ENCODE measurements at places on chromosomes 3 and 15. TPM values are rescaled to one million over a fixed set of nuclear protein-coding genes. Genes with fewer than 3 reads are reported as not detected.

LRRC31 gene
- total RNA-seq: not detected

C3orf70 gene
- total RNA-seq: 0.50 TPM

RTP1 gene
- total RNA-seq: not detected

BNC1 gene
- total RNA-seq: 7.1 TPM

TMEM44 gene
- 11.9 TPM for total RNA-seq

IRAK2 gene
- total RNA-seq: 3.0 TPM

TRH gene
- not detected for total RNA-seq

ZCWPW2 gene
- total RNA-seq: 0.74 TPM

CHRD gene
- total RNA-seq: 0.30 TPM

TGM4 gene
- total RNA-seq: 0.15 TPM

EHHADH gene
- 7.9 TPM for total RNA-seq

GOLGA6D gene
- total RNA-seq: not detected

PPP1R14D gene
- total RNA-seq: not detected

ZBED2 gene
- not detected for total RNA-seq

CPNE4 gene
- total RNA-seq: not detected

EFCAB12 gene
- 0.15 TPM for total RNA-seq

ALDH1A2 gene
- total RNA-seq: 0.84 TPM

TM4SF4 gene
- total RNA-seq: not detected

PEX11A gene
- total RNA-seq: 4.9 TPM

PRSS50 gene
- total RNA-seq: not detected
